ENCODE measurements at places on chromosomes 16 and 17. TPM values are rescaled to one million over a fixed set of nuclear protein-coding genes. Genes with fewer than 3 reads are reported as not detected.
A peak's percentile ranks its signal among the peaks of the same experiment; 100 is the strongest.

DNA sequence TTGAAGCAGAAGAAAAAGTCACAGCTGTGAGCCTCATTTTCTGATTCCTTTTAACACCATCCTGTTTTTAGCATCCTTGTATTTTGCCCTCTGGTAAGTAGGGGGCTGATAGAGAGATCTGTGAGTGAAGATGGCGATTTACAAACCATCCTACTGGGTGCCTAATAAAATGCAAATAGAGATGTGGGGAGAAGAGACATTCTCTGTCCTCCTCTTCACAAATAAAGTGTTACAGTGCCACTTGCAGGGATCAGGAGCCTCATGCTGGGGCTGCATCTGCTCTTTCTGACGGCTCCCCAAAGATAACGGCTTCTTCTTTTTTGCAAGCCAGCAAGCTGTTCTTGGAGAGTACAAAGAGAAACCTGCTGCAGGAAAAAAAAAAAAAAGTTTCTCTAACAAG is 418.6 kb downstream of the TOX3 start:
- DNase-seq, result no peak

GRCh38 chr16:73095885-73096421 is 48.0 kb upstream of the ZFHX3 start:
- DNase-seq, result peak; percentile 73

The KRT222 gene
- total RNA-seq, result not detected

DNA sequence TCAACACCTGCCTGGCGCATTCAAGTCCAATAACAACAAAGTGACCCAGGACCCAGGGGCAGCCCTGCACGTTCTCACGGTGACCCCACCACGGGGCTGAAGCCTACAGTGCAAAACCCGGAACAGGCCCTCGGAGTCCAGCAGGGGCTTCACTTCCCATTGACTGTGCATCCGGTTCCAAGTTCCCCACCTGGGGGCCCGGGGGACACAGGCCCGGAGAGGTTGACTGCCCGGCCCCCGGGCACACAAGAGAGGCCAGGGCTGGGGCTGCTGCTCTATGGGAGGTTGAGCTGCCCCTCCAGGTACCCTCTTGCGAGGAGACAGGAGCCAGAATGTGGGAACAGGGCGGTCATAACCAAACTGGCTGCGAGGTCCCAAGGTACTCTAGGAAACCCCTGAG is 31.3 kb downstream of the ENGASE start:
- DNase-seq, result no peak

DNA sequence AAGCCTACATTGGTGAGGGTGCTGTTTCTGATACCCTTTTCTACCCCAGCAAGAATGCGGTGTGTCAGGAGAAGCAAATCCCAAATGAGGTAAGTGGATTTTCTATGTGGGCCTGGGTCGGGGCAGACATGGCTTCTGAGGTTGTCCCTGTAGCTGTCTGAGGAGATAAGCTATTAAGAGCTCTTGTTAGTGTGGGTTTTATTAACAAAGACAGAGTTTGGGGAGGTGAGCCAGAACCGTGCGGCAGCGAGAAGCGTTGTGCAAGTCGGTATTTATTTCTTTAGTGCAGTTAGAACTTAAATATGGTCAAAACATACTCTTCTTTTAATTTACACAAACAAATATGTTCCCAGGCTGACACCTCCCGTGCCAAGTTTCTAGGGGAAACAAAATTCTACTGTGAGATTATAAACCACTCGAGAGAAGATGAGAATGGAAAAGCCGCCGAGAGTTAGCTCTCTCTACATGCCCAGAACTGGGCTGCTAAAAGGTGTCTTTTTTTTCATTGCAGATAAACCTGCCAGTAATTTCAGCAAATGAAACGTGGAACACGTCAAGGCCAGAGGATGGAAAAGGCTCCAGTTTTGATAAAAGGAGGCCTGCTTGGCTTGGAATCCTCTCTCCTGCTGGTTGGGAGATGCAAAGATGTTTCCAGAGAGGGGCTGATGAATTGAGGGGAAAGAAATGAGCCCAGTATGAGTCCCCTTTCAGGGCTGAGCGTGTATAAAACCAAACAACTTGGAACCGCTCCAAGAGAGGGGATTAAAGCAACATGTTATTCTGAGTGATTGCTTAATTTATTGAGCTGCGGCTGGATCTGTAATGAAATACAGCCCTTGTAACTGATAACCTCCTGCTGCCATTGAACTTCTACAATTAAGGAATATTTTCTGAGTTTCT is 254.6 kb downstream of the MRTFB start:
- no peak for DNase-seq

The ABAT gene
- total RNA-seq, result 20.7 TPM

DNA sequence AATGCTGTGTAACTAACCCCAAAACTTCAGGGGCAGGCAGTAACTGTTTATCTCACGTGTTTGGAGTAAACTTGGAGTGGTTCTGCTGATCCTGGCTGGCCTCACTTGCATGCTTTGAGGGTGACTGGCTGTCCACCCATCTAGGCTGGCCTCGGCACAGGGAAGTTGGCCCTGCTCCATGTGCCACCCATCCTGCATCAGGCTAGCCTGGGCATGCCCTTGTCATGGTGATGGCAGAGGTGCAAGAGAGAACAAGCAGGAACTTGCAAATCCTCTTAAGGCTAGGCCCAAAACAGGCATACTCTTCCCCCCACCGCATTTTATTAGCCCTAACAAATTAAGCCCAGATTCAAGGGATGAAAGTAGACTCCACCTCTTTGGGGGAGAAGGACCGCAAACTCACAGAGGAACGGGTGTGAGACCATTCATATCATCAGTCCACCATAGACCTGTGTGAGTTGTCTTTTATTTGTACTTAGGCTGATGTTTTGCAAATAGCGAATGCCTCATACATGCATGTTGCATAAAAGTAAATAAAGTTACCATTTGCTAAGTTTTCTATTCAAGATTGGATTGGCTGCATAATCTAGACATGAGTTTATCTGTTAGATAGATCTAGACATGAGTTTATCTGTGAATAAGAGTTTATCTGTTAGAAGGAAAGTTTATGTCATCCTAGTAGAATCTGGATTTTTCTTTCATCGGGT is 221.0 kb downstream of the CCDC182 start:
- no peak for DNase-seq

DNA sequence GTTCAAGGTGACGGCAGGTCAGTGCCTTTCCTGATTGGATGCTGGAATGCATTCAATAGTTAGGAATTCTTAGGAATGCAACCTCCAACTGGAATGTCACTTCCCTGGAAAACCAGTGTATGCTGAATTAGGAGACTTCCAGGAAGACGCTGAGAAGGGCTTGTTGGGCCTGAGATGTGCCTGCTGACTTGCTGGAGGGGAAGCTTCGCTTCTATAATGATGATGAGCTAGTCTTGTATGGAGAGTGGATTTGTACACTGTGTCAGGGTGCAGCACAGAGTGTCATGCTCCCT is 45.6 kb downstream of the SMPD3 start:
- DNase-seq, result no peak

- no peak for DNase-seq
Observed at GRCh38 chr16:50037662-50038220, 12.7 kb downstream of the CNEP1R1 start.

The TAC4 gene
- not detected for total RNA-seq

DNA sequence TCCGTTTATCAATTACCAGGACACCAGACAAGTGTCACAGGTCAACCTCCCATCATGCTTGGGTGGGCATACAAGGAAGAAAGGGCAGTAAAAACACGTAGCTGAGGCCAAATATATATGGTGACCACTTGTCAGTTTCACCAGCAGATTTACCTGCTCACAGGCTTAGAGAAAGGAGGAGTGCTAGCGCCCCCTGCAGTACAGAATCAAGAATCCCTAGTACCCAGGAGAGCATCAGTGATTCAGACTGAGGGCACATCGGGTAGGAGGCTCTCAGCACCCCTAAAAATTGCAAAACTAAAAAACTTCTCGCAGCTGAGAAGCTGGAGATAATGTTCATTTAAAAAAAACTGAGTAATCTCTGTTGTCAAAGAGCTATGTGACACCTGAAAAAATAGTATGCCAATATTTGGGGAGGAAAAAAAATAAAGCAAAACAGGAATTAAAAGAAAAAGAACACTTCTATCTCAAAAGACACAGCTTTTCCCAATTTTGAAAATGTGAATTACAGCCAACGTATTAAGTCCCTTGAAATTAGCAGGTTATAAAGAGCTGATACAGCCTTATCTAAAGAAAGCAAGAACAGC is 21.2 kb upstream of the MON1B start:
- DNase-seq, result peak; percentile 63

GRCh38 chr17:56549501-56549900 is 44.0 kb upstream of the NOG start:
- no peak for DNase-seq

- DNase-seq, result no peak
Observed at GRCh38 chr17:65037157-65037556, 19.4 kb downstream of the GNA13 start.

The NXN gene
- total RNA-seq, result 106 TPM

The CSH2 gene
- 0.66 TPM for total RNA-seq

DNA sequence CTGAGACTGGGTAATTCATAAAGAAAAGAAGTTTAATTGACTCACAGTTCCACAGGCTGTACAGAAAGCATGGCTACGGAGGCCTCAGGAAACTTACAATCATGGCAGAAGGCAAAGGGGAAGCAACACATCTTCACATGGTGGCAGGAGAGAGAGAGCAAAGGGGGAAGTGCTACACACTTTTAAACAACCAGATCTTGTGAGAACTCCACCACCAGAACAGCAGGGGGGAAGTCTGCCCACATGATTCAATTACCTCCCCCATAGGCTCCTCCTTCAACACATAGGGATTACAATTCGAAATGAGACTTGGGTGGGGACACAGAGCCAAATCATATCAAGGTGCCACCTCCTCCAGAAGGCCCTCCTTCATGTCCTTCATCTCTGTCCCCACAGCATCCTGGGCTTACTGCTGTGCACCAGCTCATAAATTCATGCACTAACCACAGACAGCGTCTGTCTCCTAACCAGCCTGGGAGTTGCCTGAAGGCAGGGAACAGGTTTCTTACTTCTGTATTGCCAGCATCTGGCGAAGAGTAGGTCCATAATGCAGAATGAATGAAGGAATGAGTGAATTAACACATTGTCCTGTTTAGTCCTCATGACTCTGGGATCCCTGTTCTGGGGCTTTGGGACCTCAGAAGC is 74.4 kb downstream of the WSB1 start:
- no peak for DNase-seq

The RCVRN gene
- total RNA-seq, result 1.8 TPM

GRCh38 chr16:30470170-30470512 is 2.4 kb upstream of the ITGAL start:
- no peak for DNase-seq

DNA sequence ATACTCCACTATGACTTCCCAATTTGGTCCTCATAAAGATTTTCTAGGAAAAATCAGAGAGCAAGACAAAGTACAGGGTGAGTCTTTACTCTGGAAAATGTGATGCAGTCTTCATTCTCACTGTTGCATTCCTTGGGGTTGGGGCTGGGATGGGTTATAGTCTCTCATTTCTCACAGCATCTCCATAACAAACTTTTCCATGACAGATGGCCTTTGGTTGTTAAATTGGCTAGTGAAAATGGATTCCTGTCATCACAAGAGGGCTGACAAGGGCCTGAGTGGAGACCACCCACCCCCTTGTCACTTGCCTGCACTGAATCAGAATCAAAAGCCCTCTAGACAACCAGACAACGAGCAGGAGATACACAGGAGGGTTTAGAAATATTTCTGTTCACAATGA is 174.6 kb downstream of the AATF start:
- DNase-seq, result no peak

The HSF4 gene
- total RNA-seq, result 13.1 TPM

The GDPD3 gene
- 10.7 TPM for total RNA-seq

The C17orf67 gene
- 3.8 TPM for total RNA-seq
